Panc1 (cell line): ENCODE measurements at places on chromosomes 12 and 14.

DNA sequence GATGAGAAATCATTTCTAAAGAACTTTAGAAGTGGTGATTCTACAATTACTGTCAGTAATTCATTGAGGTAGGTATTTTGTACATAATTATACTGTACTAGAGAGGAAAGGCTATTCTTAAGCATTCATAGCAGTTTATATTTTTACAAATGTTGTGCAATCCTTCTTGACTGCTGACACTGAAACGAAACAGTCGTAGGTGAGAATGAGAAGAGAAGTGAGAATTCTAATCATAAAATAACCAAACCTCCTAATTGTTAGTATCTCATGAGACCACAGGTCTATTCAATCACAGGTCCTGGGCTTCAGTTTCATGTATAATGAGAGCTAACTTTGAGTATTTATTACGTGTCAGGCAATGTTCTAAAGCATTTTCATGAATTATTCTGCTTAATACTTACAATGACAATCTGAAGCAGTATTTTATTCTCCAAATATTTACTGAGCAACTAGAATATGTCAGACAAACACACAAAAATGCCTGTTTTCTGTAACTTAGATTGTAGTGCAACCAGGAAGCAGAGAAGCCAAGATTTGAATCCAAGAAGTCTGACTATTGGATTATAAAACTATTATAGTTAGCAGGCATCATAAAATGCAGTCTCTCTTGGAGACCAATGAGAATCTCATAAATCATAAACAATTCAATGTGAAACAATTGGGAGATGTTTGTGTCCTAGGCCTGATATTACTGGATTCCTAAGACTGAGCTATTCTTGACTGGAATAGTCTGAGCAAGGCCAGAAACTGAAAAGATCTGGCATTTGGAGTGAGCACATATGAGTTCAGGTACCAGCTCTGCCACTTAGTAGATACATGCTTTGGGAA, 24.3 kb downstream of the RERG start:
- no peak for DNase-seq

DNA sequence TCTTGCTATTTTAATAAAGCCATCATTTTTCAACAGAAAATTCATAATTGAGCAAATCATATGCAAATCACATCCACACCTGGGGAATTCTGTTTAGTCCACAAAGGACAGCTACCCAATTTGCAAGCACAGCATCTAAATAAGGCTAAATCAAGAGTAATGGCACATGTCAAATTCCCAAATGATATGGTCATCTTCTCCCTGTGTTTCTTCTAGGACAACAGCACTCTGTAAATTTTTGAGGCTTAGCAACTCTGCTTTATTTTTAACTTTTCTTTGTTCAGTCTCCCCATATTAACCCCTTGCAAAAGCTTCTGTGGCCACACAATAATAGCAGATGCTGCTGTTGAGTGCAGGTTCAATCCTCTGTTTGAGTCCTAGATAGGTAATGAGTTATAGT, 155.6 kb upstream of the DAAM1 start:
- DNase-seq: no peak

GRCh38 chr14:41609704-41610183, 3.1 kb downstream of the LRFN5 start:
- no peak for DNase-seq

GRCh38 chr12:116141110-116141832, 136.2 kb downstream of the MED13L start:
- no peak for DNase-seq

DNA sequence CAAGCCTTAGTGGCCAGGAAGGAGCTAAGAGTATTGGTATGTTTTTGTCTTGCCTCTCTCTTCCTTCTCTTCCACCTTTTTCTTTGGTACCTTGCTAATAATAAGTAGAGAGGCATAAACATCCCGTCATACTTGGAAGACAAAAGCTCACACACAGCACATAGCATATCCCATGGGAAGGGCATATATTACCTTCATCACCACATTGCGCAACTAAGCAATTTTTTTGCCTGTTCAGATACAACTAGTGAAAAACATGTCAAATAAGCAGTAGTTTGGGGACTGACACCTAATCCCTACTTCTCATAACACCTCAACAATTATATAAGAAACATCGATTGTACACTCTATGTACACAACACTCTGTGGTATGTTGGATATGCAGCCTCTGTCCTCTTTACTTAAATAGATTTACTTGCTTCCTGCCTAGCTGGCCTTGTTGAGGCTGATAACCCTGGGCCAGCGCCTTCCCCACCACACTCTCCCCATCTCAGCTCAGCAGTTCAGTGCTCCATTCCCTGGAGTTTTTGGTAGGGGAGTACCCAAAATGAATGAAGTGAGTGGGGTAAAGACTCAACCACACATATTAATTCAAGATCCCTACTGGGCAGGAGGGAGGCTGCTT, 35.4 kb downstream of the MBIP start:
- DNase-seq: no peak

DNA sequence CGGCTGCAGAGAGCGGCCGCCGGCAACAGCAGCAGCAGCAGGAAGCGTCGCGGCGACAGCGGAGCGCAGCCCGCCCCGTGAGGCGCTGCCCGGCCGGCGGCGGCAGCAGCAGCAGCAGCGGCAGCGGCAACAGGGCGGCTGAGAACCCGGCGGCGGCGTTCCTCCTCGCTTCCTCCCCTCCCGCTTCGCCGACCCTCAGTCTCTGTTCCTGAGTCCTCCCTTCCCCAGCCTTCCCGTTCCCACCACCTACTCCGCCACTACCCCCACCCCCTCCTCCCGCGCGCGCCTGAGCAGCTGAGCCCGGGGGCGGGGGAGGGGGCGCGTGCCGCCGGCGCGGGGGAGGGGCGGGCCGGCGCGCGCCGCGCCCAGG, 310 bp downstream of the BICDL1 start:
- DNase-seq: no peak

DNA sequence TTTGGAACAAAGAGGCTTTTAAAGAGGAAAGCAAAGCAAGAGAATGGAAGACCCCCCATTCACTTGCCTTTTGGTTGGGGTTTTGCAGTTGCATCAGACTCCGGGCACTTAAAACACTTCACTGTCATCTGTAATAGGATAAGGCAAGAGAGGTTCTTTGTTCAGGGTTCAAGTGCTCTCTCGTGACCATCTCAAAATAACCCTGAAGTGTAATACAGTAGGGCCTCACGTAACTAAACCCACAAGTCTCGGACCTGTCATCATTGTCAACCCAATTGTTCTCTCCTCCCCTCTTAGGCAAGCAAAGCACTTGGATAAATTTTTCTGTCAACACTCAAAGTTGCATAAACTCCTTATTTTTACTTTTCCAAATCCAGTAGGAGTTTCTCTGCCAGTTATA, 26.9 kb upstream of the MYBPC1 start:
- DNase-seq: no peak

- DNase-seq: no peak
Observed at GRCh38 chr14:59041308-59041707, 147.2 kb upstream of the DAAM1 start.
